ENCODE measurements at places on chromosomes 5 and 9.

DNA sequence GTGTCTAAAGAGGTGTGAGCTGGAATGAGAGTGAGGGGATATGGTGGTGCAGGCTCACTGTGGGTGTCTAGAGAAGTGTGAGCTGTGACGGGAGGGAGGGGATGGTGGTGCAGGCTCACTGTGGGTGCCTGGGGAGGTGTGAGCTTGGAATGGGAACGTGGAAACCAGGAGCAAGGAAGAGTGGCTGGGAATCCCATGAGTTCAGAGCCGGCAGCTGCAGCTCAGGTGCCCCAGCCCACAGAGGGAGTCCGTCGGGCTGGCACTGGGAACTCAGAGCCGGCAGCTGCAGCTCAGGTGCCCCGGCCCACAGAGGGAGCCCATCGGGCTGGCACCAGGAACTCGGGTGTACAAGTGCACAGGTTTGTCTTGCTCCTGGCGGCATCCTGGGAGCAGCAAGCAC lies 45.6 kb downstream of the IRX2 start:
- DNase-seq: no peak

DNA sequence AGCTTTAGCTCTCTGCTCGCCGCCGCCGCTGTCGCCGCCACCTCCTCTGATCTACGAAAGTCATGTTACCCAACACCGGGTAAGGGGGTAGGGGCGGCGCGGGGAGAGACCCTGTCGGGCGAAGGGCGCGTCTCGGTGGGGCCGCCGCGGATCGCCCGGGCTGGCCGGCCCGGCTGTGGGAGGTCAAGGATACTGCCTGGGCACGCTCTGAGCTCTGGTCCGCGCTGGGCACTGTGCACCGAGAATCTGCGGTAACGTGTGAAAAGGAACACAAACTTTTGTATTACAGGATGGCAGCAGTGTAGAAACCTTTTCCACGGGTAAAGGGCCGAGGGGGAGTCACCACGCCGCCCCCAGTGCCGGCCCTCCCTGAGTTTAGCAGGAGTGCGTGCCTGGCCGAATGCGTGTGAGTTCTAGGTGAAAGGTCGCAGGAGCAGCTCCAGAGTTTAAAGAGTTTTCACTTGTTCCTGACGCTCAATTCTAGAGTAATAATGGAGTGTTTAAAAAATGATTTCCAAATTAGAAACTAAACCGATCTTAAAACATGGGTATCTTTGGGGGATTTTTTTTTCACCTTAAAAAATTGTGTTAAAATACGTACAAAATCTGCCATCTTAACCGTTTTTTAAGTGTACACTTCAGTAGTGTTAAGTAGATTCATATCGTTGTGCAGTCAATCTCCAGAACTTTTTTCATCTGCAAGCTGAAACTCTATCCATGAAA lies at the start of gene HSDL2:
TSS of gene HSDL2 (plus strand) at position 7 of the 723 bp plus-strand sequence. CDS start at position 63, 56 bp downstream.
- DNase-seq: no peak

DNA sequence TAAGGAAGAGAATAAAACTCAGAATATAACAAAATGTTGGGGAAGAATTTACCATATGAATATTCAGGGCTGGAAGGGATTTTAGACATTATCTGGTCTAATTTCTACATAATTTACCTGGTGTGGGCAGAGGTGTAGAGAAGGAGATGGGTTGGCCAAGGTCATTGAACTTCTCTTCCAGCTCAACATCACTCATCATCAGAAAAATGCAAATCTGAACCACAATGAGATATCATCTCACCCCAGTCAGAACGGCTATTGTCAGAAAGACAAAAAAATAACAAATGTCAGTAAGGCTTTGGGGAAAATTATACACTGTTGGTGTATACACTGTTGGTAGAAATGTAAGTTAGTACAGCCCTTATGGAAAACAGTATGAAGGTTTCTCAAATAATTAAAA lies 121.7 kb downstream of the PTTG1 start:
- no peak for DNase-seq

DNA sequence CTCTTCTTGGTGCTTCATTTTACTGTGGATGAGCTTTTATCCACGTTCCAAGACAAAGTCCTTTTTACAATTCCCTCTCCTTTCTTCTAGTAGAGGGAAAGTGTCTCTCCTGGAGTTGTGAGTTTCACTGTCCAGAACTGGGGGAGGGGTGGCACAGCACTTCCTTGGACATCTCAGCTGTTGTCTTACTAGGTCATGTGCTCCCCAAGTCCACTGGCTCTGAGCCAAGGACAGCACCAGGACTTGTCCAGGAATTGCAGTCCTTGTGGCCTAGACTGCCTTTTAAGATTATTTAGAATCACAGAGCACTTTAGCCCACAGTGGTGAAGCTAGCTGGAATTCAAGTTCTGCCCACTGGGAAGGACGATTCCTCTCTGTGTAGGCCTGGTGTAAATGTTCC lies 700.2 kb upstream of the PTPRD start:
- DNase-seq: no peak

GRCh38 chr9:122477346-122477745 lies 380 bp downstream of the OR1J1 start:
- no peak for DNase-seq

DNA sequence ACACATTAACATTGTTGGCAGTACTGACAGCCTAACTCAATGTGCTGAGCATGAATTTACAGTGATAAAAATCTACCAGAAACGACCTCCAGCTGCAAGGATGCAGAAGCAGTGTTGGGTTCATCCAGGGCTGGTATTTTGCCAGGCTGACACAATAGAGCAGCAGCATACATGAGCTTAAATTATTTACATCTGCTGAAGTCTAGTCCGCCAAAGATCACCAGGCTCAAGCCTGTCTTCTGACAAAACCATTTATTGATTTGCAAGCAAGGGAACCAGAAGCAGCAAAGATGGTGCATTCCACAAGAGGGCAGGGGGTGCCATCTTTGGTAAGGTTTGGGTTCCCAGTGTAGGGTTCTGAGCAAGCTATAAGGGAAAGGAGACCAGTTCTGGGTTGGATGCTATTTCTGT lies 8.7 kb upstream of the C5orf34 start:
- no peak for DNase-seq

DNA sequence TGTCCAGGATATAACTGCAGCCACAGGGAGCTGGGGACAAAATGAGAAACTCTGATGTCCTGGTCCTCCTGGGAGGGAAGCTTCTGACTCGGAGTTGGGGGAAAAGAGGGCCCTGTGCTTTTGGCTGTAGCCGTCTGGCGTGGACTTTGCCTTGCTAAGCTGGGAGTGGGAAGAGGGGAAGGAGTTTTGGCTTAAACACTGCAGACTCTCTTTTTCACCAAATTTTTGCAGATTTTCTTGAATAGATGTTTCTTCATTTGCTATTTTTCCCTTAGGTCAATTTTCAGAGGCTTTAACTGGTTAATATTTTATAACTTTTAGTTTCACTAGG lies 15.7 kb upstream of the MAT2B start:
- no peak for DNase-seq

- no peak for DNase-seq
Measured at GRCh38 chr5:134833340-134834032, 12.3 kb upstream of the C5orf24 start.
